ENCODE measurements at places on chromosomes 5 and 9.

DNA sequence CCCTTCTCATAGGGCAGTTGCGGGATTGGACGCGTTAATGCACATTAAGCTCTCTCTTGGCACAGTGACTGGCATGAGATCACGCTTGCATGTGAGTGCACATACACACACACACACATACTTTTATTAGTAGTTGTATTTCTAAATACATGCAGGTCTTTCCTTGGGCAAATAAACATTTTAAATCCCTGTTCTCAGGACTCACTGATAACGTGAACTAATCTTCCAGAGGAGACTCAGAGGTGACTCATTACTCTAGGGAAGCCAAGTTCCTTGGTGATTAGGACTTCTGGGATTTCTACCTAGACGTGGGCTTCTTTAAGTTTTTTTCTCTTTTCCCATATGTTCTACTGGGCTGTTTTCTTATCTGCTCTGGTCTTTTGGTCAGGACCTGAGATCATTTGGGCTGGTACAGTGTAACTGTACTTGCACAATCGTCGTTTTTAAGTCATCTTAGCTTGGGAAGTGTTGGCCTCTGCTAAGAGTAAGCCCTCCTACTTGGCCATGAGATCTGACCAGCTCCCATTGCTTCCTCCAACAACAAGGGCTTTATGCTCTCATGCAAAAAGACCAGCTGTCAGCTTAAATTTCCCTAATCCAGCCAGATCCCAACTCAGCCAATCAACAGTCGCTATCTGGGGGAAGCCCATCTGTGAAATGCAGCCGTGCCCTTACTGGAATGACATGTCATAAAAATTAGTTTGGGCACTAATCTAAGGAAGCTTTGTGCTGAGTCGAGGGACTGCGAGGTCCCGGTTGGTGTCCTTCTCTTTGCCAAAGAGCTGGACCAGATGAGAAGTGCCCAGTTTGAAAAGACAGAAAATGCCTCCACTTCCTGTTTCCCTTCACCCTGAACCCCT is 176.4 kb upstream of the ANKRD55 start:
- no peak for DNase-seq

GRCh38 chr9:127502706-127503378 is 51.5 kb downstream of the LRSAM1 start:
- DNase-seq: no peak

GRCh38 chr5:1014346-1014745 is 5.7 kb downstream of the NKD2 start:
- DNase-seq: no peak

- DNase-seq: no peak
Observed at GRCh38 chr5:80037366-80037765, 2.2 kb downstream of the THBS4 start.

DNA sequence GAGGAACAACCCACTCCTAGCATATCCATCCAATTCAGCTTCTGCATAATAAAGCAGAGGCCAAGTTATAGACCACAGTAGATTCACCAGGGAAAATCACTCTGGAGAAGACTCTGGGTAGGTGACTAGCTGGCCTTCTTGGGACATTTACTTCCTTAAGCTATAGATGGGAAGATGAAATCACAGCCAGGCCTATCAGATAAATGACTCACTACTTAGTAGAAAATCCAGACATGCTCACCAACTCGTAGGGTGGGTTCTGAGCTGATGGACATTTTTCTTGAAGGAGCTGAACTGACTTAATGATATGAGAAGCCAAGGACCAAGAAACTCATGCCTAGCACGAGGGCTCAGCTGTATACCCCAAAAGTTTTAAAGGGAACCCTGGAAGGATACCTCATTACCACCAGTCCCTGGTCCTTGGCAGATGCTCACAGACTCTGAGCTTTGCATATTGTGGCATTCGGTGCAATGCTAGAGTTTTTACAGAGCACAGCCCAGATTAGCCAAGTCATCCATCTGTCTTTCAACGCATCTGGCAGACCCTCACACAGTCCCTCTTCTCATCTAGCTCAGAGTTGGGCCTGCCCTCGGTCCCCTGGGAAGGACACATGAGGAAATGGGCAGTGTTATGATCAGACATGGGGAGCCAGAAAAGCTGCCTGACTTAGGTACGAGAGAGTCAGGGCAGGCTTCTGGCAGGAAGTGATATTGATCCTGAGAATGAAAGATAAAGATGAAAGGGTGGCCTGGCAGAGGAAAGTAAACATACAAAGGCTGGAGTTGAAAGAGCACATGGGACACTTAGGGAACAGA is 15.0 kb downstream of the ACSL6 start:
- DNase-seq: no peak

- DNase-seq: no peak
Observed at GRCh38 chr9:2396622-2397285, 224.8 kb upstream of the VLDLR start.

DNA sequence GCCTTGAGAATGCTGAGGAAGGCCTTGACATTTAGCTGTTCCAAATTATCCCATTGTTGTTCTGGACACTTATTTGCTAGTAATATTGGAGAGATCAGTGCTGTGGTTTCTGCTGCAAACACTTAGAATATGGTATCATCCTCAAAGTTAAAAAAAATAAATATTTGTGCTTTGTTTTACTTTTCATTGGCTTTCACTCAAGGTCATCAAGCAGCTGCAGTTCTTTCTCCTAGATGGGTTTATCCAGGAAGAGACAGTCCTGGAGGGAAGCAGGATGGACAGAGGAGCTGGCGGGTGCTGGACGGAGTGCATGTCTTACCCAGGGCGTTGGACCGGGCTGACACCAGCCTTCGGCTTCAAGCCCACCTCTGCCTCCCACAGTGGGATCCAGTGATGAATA is 193.6 kb downstream of the MTRR start:
- no peak for DNase-seq

GRCh38 chr9:16670791-16671190 is 199.7 kb downstream of the BNC2 start:
- no peak for DNase-seq

DNA sequence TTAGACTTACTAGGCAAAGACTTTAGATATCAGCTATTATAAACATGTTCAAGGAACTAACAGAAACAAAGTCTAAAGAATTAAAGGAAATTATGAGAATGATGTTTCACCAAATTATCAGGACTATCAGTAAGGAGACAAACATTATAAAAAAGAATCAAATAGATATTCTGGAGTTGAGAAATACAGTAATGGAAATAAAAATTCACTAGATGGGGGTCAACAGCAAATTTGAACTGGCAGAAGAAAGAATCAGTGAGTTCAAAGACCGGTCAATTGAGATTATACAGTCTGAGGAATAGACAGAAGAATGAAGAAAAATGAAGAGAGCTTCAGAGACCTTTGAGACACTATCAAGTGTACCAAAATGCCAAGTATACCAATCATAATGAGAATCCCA is 9.6 kb upstream of the IL13 start:
- no peak for DNase-seq

DNA sequence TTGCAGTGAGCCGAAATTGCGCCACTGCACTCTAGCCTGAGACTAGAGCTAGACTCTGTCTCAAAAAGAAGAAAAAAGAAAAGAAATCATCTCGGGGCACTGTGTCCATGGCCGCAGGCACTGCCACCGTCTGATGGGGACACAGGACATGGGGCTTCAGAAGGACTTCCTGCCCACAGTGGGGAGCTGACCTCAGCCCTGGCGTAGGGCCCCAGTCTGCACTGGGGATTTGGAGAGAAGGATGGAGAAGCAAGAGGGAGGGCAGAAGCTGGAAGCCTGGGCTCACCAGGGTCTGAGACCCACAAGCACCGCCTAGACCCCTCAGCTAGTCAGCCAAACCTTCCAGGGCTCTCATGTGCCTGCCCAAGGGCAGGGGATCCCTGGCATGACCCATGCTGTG is 4.1 kb upstream of the SARDH start:
- DNase-seq: no peak

- no peak for DNase-seq
Observed at GRCh38 chr5:81909677-81910076, 62.1 kb upstream of the ATG10 start.

DNA sequence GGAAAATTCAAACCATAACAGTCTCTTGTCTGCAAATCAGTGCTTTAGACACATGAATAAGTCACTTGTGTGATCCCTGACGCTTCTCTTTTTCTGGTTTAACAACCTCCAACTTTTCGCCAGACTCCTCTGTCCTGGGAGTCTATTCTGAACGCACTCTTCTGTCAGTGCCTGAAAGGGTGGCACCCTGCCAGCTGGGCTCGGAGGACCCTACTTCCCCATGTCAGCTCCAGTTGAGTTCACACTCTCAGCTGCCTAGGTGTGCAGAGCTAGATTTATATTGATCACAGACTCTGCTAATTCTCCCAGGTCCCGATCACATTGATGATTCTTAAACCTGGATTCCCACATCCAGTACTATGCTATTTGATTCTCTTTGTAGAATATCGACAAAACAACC is 649.1 kb downstream of the BNC2 start:
- no peak for DNase-seq

DNA sequence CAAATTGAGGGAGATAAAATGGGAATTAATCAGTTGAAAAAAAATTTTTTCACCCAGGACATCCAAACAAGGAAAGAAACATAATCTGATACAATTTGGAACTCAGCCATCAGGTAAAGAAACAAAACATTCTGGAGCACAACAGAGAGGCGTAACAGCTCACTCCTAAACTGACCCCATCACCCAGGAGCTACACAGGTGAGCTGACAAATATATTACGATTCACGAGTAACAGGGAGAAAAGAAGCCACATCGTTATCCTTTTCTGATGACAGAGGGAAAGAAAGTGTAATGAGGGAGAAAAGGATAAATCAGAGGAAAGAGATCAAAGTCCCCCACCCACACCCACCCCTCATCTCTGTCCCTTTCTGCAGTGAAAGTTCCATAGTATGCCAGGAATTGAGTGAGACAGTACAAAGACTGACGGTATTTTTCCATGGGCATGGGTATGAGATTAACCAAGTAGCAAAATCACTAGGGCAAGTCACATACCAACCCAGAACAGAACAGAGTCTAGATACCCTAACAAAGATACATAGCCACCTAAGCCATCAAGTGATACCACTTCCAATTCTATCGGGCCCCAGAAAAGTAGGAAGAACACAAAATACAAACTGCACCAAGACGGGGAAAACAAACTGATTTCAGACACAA is 45.4 kb downstream of the TMEM245 start:
- DNase-seq: no peak
